NCI-H1436 treated with DMSO at 0.1 percent for 48 hours (cell line): ENCODE measurements at places on chromosomes 2 and 18.

GRCh38 chr18:10036479-10036878 lies 122.7 kb downstream of the VAPA start:
- no peak for DNase-seq

GRCh38 chr2:19041434-19042041 lies 316.9 kb downstream of the OSR1 start:
- DNase-seq = no peak

GRCh38 chr18:73118121-73118816 lies 250.5 kb upstream of the NETO1 start:
- no peak for DNase-seq

DNA sequence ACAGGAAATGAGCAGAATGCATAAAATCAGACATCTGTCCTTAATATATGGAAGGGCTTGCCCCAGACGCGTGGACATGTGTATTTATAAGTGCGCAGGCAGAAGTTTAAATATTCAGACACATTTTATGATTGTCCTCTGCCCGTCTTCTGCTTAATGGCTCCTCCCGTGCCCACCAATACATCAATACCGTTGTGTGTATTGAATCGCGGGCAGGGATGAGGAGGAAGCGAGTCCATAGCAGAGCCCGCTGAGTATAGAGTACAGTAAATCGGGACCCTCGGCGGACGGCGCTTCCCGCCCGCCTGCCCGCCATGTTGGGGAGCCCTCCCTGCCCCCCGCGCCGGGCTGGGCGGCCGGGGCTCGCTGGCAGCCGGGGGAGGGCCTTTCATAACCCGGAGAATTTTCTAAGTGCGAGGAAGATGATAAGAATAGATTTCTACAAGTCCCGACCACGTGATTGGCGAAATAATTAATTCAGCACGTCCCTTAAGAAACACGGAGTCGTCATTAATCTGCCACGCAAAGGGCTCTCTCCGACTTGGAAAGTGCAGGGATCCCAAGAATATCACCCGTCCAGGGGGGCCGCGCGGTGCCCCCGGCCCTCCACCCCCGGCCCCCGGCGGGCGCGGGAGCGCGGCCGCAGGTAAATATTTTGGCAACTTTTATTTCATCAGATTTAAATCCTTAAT lies at the start of gene HOXD3:
Gene HOXD3 (plus strand): TSS at position 501 of the 692 bp plus-strand sequence. CDS start 11,808 bp downstream, outside the sequence.
- no peak for DNase-seq

- no peak for DNase-seq
Measured at GRCh38 chr2:119674711-119675500, 4.1 kb upstream of the TMEM177 start.

- DNase-seq = no peak
Measured at GRCh38 chr18:73232933-73233332, 365.1 kb upstream of the NETO1 start.

DNA sequence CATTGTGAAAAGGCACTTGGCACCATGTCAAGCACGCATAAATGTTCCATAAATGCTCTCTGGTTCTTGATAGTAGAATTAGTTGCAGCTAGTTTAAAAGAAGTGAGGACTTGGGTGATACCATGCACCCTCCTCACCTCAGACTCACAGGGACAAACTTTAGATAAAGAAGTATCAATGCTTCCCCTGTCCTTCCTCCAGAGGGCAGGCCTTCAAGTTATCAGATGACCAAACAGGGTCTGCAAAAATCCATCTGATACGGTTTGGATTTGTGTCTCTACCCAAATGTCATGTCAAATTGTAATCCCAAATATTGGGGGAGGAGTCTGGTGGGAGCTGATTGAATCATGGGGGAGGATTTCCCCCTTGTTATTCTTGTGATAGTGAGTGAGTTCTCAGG lies 54.1 kb downstream of the C1QL2 start:
- no peak for DNase-seq

DNA sequence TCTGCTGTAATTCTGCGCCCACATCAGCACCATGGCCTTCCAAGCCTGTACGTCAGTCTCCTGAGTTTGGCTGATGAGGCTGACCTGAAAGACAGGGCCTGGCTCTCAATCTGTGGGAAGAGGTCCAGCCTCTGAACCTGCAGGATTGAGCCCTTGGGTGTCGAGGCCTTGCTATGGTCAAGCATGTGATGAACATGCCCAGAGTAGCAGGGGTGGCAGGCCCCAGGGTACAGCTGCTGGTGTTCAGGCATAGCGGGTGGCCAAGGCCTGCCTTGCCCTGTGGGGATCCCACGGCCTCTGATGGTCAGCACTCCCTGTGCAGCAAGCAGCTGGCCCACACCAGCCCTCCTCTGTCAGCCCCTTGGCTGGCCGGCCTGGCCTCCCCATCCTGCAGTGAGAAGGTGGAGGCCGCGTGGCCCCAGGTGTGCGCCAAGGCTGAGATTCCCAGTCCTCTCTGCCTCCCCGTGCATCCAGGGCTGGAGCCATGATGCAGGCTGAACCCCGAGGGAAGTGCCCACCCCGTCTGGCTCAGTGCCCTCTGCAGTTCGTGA lies 298.4 kb downstream of the NDUFA10 start:
- no peak for DNase-seq

GRCh38 chr2:188244383-188244782 lies 47.3 kb upstream of the GULP1 start:
- no peak for DNase-seq

- DNase-seq = no peak
Measured at GRCh38 chr2:22579341-22579740, 805.6 kb upstream of the KLHL29 start.

DNA sequence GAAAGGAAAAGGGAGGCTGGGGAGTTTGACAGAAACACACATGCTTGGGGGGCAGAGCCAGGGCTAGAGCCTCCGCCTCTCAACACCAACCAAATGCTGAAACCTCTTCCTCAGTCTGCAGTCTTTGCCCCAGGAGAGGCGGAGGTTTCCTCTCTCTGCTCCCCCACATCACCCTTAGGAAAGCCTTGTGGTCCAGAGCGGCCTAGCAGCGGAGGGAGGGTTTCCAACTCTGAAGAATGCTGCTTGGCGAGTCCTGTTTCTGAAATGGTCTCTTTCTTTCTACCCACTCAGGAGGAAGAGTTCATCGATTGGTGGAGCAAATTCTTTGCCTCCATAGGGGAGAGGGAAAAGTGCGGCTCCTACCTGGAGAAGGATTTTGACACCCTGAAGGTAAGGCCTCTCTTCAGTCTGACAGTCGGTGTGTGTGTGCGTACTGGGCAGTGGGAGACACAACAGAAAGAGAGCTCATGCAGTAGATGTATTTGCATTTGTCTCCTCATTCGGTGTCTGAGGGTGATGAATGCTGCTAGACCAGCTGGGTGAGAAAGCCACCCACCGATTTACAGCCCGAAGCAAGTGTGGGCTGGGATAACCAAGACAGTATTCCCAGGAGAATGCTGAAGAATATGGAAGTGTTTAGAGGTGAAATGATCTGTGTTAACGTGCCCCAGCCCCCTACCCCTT lies 190.5 kb downstream of the DYSF start:
- no peak for DNase-seq

DNA sequence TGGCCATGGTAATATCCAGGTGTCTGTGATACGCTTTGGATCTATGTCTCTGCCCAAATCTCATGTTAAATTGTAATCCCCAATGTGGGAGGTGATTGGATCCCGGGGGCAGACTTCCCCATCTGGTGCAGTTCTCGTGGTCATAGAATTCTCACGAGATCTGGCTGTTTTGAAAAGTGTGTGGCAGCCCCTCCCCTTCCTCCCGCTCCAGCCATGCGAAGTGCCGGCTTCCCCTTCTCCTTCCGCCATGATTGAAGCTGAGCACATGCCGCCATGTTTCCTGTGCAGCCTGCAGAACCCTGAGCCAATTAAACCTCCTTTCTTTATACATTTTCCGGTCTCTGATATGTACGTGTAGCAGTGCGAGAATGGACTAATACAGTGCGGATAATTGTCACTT lies 42.5 kb downstream of the GPC1 start:
- DNase-seq = no peak

DNA sequence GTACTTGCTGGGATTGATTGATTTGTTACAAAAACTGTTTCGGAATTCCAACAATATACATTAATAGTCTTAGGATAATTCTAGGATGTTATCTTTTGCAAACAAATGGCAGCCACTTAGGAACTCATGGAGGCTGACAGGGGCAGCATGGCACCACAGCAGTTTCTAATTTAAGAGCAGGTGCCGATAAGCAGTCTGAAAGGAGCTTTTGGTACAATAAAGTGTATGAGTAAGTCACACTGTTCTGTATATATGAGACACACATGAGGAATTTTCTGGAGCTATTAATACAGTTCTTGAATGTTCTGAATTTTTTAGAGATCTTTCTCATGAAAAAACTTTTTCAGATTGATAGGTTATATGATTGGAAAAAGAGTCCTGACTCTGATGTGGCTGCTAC lies 52.2 kb downstream of the EIF5B start:
- no peak for DNase-seq
